NCI-H510A (cell line): ENCODE measurements at places on chromosomes 7 and 10.

- DNase-seq = no peak
Observed at GRCh38 chr7:8871716-8872115, 438.3 kb downstream of the NXPH1 start.

DNA sequence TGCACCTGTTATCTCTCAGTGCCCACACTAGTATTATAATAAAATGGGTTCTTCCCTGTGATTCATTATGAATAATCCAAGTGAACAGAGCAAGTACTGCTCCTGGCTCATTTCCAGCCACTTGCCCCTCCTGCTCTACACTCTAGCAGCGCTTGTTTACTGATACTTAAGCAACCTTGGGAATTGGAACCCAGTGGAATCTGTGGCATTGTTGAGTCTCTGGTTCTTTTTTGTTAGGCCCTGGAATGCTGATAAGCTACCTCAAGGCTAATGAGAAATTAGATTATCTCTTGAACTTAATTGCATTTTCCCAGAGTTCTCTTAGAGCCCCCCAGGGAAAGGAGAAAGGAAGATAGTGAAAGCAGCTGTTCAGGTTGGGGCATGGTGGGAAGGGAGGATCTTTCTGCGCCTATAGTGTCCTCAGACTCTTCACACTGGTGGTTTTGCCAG lies 34.0 kb downstream of the PRKAR2B start:
- DNase-seq = no peak

GRCh38 chr10:50931948-50932431 lies 46.6 kb upstream of the A1CF start:
- no peak for DNase-seq

DNA sequence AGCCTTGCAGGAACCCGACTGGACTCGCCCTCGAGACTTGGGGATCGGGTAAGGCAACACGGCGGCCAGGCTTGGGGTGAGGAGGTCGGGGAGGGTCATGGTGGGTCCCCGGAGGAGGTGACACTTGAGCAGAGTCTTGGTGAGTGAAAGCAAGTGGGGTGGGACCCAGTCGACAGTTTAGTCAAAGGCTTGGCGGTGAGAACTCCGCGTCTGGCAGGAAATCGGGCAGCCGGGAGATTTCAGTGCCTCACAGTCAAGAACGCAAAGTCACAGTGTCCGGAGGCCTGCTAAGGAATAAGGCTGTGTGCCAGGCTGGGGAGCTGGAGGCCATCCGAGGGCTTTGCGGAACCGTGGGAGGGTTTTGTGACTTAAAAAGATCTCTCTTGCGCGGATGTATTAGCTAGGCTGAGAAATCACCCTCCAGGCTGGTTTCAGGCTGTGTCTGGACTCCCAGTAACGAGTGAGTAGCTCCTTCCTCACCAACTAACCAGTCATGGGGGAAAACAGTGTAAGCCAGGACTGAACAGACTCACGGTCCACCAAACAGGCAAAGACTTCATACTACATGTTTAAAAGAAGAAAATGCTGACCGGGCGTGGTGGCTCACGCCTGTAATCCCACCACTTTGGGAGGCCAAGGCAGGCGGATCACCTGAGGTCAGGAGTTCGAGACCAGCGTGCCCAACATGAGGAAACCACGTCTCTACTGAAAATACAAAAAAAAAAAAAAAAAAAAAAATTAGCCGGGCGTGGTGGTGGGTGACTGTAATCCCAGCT lies 613 bp downstream of the AP5Z1 start:
- no peak for DNase-seq

DNA sequence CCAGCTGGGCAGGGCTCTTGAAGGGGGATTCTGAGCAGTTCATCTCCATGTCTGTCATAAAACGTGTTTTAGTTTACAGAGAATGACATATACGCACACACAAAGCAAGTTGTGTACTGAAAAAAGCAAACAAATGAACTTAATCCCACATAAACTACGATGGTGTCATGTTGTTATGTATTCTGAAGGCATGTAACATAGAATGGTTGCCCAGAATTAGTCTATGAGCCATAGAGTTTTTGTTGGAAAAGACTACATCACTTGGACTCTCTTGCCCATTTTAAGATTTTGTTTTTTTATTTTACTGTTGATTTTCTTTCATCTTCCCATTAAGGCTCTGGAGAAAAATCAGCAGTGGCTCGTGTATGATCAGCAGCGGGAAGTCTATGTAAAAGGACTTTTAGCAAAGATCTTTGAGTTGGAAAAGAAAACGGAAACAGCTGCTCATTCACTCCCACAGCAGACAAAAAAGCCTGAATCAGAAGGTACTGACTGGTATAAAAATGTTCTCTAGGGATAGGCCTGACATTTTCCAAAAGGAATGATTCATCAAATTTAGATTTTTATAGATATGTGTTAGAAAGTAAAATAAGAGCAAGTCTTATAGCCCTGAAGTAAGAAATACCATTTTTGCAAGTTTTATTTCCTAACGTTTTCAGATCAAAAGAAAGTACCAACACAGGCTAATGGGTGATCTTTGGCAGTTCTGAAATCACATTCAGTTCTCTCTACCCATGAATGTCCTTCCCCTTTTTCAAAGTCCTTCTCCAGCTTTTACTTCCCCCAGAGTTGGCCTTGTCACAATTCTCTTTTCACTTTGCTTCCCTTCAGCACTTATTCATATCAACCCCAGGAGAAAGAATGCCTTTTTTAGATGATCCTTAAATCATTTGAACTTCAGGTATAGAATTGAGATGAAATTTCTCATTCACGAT lies 18.9 kb downstream of the CEP55 start:
- no peak for DNase-seq

DNA sequence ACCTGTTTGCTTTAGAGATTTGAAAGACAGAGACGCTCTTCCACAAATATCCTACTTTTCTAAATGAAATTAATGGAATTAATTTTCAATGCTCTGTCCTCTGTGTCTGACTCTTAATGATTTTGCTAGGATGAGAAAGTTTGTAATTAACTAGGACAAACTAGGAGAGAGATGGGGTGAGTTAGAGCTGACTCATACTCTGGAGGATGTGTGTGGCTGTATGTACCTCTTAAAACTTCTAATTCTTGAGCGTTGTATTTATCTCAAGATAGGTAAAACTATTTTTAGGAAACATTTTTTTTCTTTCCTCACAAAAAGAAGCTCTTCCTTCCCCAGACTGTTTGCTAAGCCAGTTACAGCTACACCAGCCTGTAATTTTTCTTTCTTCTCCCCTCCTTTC lies 178.8 kb upstream of the ANKRD30A start:
- DNase-seq = no peak

GRCh38 chr10:49748006-49748405 lies 14.1 kb downstream of the OGDHL start:
- DNase-seq = no peak

DNA sequence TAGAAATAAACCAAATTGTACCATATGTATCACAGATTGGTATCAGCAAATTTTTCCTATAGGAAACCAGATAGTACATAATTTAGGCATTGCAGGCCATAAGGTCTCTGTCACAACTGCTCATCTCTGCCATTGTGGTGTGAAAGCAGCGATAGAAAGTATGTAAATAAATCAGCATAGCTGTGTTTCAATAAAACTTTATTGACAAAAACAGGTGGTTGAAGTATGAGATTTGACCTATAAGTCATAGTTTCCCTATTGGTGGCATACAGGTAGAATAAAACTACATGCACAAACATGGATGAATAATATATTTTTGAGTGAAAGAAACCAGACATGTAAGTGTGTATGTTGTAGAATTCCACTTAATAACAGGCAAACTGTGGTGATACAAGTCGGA lies 1454.9 kb downstream of the REEP3 start:
- DNase-seq = no peak

DNA sequence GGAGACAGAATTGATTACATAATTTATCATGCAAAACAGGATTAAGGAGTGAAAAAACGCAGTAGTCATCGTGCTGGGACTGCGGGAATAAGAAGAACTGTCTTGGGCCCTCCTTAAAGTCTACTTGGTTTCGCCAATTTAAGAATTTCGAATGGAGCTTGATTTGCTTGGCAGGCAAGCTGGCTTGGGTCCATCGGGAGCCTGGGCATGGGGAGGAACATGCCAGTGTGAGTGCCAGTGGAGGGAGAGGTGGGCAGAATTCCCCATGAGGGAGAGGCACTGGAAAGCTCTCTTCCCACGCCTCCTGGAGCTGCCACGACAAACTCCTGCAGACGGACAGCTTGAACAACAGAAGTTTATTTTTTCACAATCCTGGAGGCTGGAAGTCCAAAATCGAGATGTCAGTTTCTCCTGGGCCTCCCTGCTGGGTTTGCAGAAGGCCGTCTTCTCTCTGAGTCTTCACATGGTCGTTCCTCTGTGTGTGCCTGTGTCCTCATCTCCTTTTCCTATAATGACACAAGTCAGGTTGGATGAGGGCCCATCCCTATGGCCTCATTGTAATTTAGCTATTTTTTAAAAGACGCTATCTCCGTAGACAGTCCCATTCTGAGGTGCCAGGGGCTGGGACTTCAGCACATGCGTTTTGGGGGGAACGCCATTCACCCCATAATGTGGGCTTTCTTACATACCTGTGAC lies 528.7 kb upstream of the DPP6 start:
- no peak for DNase-seq

GRCh38 chr10:73537288-73537687 lies 41.5 kb upstream of the PPP3CB start:
- no peak for DNase-seq

DNA sequence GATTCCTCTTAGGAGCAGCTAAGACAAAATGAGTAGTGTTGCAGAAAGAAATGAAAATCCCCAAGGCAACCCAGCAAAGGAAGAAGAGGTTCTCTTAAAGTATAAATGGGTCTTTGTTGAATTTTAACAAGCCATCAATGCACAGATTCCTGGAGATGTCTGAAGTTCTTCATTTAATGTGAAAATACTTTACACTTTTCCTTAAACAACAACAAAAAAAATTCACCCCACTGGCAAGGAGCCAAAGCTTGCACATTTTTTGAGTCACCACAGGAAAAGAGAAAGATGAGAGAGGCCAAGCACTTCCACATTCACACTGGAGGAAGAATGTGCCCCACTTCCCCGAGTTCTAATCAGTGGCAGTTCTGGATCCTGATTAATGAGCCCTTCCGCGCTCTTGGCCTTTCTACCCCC lies 286.4 kb upstream of the MEOX2 start:
- no peak for DNase-seq

- no peak for DNase-seq
Observed at GRCh38 chr10:74032900-74033655, 35.2 kb downstream of the VCL start.

DNA sequence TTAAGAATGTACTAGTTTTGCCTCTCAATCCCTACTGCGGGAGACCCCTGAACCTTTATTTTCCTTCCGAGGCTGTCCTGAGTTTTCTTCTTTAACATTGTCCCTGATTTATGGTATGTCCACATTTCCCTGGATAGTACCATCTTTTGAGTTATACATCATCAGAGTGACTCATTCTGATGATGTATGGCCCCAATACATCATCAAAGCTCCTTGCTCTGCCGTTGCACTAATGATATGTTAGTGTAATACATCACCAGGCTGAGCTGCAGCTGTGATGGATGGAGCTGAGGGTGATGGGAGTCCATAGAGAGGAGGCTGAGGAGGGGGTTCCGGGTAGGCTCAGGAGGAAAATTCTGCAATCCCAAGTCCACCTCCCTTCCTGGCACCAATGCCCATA lies 986.5 kb downstream of the KCNMA1 start:
- no peak for DNase-seq

- DNase-seq = no peak
Observed at GRCh38 chr7:95004618-95005247, 97.3 kb downstream of the PPP1R9A start.

GRCh38 chr7:17623546-17624185 lies 316.6 kb downstream of the SNX13 start:
- no peak for DNase-seq

DNA sequence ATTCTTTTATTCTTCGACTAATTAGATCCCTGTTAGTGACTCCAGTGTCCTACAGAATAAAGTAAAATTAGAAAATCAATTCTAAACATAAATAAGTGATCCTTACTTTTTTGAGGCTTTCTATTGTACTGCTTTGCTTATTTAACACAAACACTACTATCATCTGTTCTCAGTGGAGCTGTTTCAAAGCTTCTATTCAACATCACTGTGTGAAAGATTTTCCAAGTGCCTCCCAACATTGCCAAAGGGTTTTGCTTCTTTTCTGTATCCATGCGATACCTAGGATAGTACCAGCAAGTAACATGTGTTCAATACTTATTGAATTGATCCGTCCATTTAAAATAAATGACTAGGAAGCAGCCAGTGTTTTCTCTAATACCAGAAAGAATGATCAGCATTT lies 125.7 kb downstream of the ARHGAP21 start:
- no peak for DNase-seq

GRCh38 chr10:74906611-74907198 lies 80.3 kb downstream of the KAT6B start:
- no peak for DNase-seq

DNA sequence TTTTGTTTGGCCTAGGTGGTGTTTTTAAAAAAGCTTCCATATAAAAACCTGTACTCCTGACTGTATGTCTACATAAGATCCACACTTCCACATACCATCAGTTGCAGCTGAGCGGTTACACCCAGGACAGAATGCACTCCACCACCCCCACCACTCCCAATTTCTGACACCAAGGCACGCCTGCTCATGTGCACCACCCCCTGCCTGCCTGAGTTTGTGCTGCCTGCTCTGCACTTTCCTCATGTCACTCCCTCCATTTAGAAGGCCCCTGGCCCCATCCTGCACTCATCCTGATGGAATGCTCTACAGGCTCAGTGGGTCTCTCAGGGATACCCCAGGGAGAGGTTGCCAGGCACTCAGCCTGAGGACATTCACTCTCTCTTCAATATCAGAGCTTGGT lies 6.5 kb downstream of the VPS41 start:
- no peak for DNase-seq

GRCh38 chr7:29920491-29920890 lies 69.1 kb downstream of the SCRN1 start:
- no peak for DNase-seq

GRCh38 chr10:61760943-61761824 lies 98.5 kb downstream of the CABCOCO1 start:
- DNase-seq = no peak

- DNase-seq = no peak
Observed at GRCh38 chr10:75066271-75066670, 45.2 kb upstream of the SAMD8 start.

DNA sequence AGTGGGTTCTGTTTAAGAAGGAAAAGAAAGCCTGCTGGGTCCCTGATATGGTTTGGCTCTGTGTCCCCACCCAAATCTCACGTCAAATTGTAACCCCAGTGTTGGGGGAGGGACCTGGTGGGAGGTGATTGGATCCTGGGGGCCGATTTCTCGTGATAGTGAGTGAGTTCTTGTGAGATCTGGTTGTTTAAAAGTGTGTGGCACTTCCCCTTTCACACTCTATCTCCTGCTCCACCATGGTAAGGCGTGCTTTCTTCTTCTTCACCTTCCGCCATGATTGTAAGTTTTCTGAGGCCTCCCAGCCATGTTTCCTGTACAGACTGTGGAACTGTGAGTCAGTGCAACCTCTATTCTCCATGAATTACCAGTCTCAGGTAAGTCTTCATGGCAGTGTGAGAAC lies 42.6 kb downstream of the INPP5A start:
- DNase-seq = no peak

GRCh38 chr7:84479059-84479458 lies 284.5 kb upstream of the SEMA3A start:
- no peak for DNase-seq
